Endothelial cell of umbilical vein (primary cell): ENCODE measurements at places on chromosomes 4 and X.

DNA sequence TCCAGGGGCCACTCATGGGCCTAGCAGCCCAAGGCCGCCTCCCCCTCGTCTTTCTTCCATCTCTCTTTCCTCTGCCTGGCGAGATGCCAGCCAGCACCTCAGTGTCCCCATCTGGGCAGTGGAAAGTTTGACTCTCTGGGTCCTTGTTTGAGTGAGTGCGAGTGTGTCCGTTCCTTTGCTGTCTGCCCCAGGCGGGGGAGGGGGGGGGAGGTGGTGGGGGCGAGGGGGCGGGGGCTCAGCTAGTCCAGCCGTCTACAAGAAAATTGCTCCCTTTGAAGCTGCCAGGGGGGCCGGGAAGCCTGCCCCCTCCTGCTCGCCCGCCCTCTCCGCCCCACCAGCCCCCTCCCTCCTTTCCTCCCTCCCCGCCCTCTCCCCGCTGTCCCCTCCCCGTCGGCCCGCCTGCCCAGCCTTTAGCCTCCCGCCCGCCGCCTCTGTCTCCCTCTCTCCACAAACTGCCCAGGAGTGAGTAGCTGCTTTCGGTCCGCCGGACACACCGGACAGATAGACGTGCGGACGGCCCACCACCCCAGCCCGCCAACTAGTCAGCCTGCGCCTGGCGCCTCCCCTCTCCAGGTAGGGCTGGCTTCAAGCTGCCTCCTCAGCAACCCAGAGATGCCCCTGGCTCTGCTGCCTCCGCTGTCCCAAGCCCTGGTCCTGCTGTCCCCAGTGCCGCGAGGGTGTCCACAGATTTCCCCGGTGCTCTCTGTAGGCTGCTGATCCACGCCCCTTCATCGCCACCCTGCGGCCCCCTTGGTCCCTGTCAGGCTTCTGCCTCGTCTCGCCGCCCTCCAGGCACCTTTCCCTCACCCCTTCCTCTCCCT is at the start of gene BGN:
TSS of gene BGN (plus strand) at position 440 of the 821 bp plus-strand sequence. CDS start 9,652 bp downstream, outside the sequence.
- H3K4me1 ChIP-seq: peaks cover 34% of the 10 kb centered on the region
- peak within 1 kb of the TSS; percentile 10 for H3K4me3 ChIP-seq
- peak within 1 kb of the TSS; percentile 80 for H3K27ac ChIP-seq
- H3K27me3 ChIP-seq: no peaks in the 10 kb centered on the region
- DNase-seq: peak; percentile 81

- no peaks in the 10 kb centered on the region for H3K36me3 ChIP-seq
- no peaks in the 10 kb centered on the region for H3K4me1 ChIP-seq
- H3K27ac ChIP-seq: no peak overlapping the region
- no peak overlapping the region for H3K4me3 ChIP-seq
- DNase-seq: no peak
These were observed 17.5 kb downstream of the RBMX2 start for GRCh38 chrX:130419263-130419662.

GRCh38 chrX:69543572-69543971 is 39.4 kb downstream of the NALF2 start:
- no peaks in the 10 kb centered on the region for H3K36me3 ChIP-seq
- no peaks in the 10 kb centered on the region for H3K4me1 ChIP-seq
- no peak for DNase-seq
- H3K27me3 ChIP-seq: no peaks in the 10 kb centered on the region

- DNase-seq: peak; percentile 37
- H3K4me1 ChIP-seq: no peaks in the 10 kb centered on the region
- H3K36me3 ChIP-seq: no peaks in the 10 kb centered on the region
- no peaks in the 10 kb centered on the region for H3K27me3 ChIP-seq
- H3K27ac ChIP-seq: no peak overlapping the region
These were observed 30.6 kb downstream of the PCDH19 start for GRCh38 chrX:100379388-100379986.

GRCh38 chr4:24181005-24181404 is 291.2 kb upstream of the PPARGC1A start:
- no peaks in the 10 kb centered on the region for H3K36me3 ChIP-seq
- DNase-seq: no peak
- H3K27ac ChIP-seq: no peak overlapping the region
- no peaks in the 10 kb centered on the region for H3K4me1 ChIP-seq
- H3K4me3 ChIP-seq: no peak overlapping the region

GRCh38 chrX:7347465-7347864 is 199.5 kb upstream of the PUDP start:
- H3K4me3 ChIP-seq: no peak overlapping the region
- no peaks in the 10 kb centered on the region for H3K36me3 ChIP-seq
- no peak for DNase-seq
- no peaks in the 10 kb centered on the region for H3K4me1 ChIP-seq

DNA sequence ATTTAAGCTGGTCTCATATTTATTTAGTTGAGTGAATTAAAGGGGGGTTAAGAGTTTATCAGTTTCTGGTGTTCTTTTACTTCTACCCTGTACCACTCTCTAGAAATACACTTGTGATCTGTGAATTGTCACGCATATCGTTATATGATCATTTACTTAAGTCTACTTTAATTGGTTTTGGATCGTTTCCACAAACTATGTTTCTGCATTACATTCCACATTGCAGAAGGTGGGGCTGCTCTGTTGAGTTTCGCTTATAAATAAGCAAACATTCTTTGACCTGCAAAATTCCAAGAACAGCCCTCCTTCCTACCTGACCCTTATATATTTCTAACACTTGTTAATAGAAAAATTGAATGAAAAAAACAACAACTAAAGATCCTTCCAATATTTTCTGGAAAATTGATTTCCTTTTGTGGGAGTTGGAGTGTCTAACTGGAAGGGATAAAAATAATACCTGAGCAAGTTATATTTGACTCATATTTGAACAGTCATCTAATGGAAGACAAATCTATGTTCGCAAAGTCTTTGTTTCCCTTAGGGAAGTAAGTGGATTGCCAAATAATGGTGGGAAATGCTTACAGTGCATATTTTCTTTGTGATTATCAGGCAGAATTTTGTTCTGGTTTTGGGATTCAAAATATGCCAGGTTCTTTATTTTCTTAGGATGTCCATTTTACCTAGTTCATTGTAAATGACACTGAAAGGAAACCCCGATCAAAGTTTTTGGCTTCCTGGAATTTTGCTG is 152.7 kb downstream of the RELL1 start:
- no peak overlapping the region for H3K27ac ChIP-seq
- no peak overlapping the region for H3K4me3 ChIP-seq
- H3K4me1 ChIP-seq: no peaks in the 10 kb centered on the region
- no peaks in the 10 kb centered on the region for H3K27me3 ChIP-seq
- no peak for DNase-seq

- H3K36me3 ChIP-seq: no peaks in the 10 kb centered on the region
- H3K4me1 ChIP-seq: no peaks in the 10 kb centered on the region
- no peak overlapping the region for H3K4me3 ChIP-seq
- no peak for DNase-seq
These were observed 697.5 kb upstream of the GNPDA2 start for GRCh38 chr4:45423896-45424295.

DNA sequence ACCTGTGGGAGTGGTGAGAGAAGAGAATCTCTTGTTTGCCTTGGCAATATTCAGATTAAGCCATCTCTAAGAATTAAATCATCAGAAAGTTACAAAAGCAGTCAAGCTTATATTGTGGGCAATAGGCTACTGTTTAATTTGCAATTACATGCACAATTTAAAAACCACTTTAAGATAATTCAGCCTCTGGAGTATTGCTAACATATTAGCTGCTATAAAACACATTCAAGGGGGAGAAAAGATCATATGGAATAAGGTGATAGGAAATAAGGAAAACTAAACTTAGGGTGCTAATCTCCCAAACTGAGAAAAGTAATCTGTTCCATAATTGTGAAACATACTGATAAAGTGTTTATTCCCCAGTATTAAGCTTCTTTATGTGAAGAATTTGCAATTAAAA is 103.9 kb downstream of the ARAP2 start:
- no peaks in the 10 kb centered on the region for H3K36me3 ChIP-seq
- H3K27ac ChIP-seq: no peak overlapping the region

GRCh38 chr4:54545663-54546424 is 111.9 kb upstream of the KIT start:
- H3K27me3 ChIP-seq: no peaks in the 10 kb centered on the region
- DNase-seq: no peak
- no peak overlapping the region for H3K4me3 ChIP-seq
- no peaks in the 10 kb centered on the region for H3K4me1 ChIP-seq

GRCh38 chr4:38309471-38309870 is 349.3 kb downstream of the PTTG2 start:
- H3K4me3 ChIP-seq: no peak overlapping the region
- no peak for DNase-seq
- H3K27ac ChIP-seq: no peak overlapping the region
- peaks cover 2% of the 10 kb centered on the region for H3K4me1 ChIP-seq
